ENCODE measurements at places on chromosomes 1 and 21.

DNA sequence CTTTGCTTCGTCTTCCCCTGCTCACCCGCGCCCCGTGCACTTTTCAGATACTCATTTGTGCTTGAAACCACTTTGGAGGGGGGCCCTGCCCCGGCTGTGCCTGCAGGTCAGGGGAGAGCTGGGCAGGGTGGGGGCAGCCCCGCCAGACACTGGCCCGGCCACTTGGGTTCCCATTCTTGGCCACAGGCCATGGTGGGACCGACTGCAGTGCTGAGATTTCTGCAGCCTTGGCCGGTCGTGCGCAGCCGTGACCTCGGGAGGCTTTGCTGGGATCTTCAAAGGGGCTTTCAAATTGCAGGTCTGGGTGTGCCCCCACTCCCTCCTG lies 54.5 kb upstream of the TTC34 start:
- no peaks in the 10 kb centered on the region for H3K27me3 ChIP-seq
- peaks cover 8% of the 10 kb centered on the region for H3K4me1 ChIP-seq
- DNase-seq, result peak; percentile 67
- no peak overlapping the region for H3K27ac ChIP-seq
- no peaks in the 10 kb centered on the region for H3K36me3 ChIP-seq

- H3K4me1 ChIP-seq, result peaks cover 34% of the 10 kb centered on the region
- no peak overlapping the region for H3K4me3 ChIP-seq
- no peaks in the 10 kb centered on the region for H3K27me3 ChIP-seq
- peak; percentile 40 for DNase-seq
- H3K27ac ChIP-seq, result peak overlapping the region; percentile 55
Observed at GRCh38 chr1:42266253-42267135, 68.5 kb downstream of the FOXJ3 start.

- no peaks in the 10 kb centered on the region for H3K27me3 ChIP-seq
- DNase-seq, result no peak
- no peak overlapping the region for H3K4me3 ChIP-seq
- no peaks in the 10 kb centered on the region for H3K4me1 ChIP-seq
- H3K27ac ChIP-seq, result no peak overlapping the region
Observed at GRCh38 chr1:68339505-68339904, 107.2 kb upstream of the WLS start.

GRCh38 chr1:248404024-248404423 lies 1.2 kb downstream of the OR2T1 start:
- no peak for DNase-seq
- H3K4me3 ChIP-seq, result no peak overlapping the region
- H3K4me1 ChIP-seq, result no peaks in the 10 kb centered on the region

DNA sequence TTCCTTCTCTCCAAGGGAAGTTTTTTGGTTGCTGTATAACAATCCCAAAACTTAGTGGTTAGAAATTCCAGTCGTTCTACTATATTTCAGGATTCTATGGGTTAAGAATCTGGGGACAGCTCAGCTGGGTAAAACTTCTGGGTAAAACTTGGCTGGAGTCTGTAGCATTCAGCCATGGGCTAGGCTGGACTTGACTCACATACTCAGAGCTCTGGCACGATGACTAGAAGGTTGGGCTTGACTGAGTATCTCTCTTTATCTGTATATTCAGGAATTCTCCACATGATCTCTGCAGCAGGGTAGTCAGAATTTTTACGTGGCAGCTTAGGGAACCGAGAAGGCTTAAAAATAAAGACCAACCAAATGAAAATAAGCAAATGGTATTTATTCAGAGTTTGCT lies 28.2 kb upstream of the HRNR start:
- H3K36me3 ChIP-seq, result no peaks in the 10 kb centered on the region
- H3K27me3 ChIP-seq, result no peaks in the 10 kb centered on the region
- peak; percentile 6 for DNase-seq
- H3K27ac ChIP-seq, result no peak overlapping the region
- no peaks in the 10 kb centered on the region for H3K4me1 ChIP-seq
- no peak overlapping the region for H3K4me3 ChIP-seq

DNA sequence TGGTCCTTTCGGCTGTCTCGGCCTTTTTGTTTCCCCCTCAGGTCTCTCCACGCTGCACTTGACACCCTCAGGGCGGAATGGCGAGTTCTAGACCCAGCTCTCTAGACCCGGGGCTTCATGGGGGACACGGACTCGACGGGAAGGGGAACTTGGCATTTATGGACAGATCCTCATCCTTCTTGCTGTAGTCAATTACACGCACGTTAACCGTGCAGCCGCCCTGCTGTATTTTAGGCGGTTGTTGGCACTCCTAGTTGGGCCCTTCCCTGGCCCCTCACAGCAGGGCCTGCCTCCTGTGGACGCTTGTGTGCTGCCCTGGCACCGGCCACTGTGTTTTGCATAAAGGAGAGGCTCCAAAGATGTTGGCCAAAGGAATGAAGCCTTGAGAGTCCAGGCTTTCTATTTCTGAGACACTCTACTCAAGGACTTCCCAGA lies 558 bp upstream of the BTG3 start:
- H3K4me1 ChIP-seq, result peaks cover 16% of the 10 kb centered on the region
- H3K27me3 ChIP-seq, result no peaks in the 10 kb centered on the region
- DNase-seq, result peak; percentile 77
- H3K36me3 ChIP-seq, result no peaks in the 10 kb centered on the region

DNA sequence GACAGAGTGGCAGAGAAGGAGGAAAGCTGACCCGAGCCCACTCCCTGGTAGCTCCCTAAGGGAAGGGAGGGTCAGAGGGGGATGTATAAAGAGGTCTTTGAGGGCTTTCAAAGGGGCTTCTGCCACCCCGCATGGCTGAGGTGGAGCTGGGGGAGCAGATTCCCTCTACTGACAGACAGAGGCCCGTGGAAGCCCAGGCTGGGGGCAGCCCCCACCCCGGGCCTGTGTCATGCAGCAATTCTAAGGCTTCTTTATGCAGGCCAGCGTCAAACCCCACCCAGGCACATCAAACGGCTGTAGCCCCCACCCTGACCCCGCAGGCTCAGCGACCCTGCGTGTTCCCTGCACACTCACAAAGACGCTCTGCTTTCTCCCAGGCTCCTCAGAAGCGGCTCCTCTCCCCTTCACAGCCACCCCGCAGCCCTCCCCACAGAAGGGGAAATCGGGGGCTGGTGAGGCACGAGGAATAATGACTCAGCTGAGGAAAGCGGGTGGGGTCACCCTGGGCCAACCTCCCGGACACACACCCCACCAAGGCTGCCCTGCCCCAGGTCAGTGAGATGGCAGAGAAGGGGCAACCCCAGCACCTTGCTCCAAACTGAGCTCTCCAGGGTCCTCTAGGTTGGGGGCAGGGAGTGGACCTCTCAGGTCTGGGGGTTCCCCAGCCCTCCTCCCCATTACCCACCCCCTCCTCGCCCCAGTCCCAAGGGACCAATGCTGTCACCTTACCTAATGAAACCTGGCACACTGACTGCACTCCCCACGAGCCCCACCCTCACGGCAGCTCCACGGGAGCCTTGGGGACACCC lies 10.8 kb downstream of the SLC45A3 start:
- no peak for DNase-seq
- no peaks in the 10 kb centered on the region for H3K36me3 ChIP-seq
- no peak overlapping the region for H3K4me3 ChIP-seq
- H3K4me1 ChIP-seq, result no peaks in the 10 kb centered on the region
- no peaks in the 10 kb centered on the region for H3K27me3 ChIP-seq
- no peak overlapping the region for H3K27ac ChIP-seq

DNA sequence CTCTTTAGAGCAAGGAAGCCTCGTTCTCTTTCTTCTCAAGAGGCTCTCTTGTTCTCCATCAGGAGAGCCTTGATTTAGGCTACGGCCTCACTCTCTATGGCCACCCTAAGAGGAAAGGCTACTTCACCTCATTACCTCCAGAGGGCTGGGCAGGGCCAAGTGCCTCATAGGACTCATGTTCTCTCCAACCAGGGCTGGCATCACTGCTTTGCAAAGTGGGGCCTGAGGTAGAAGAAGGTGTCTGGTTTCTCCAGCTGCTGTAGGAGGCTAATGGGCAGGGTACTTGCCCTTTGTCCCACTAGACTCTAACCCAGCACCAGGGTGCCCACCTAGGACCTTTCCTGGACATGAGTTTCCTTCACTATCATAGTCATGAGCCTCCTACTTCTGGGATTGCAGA lies 2.1 kb upstream of the ATXN7L2 start:
- no peak overlapping the region for H3K27ac ChIP-seq
- DNase-seq, result no peak
- no peaks in the 10 kb centered on the region for H3K27me3 ChIP-seq
- H3K4me1 ChIP-seq, result peaks cover 12% of the 10 kb centered on the region
- H3K36me3 ChIP-seq, result no peaks in the 10 kb centered on the region

DNA sequence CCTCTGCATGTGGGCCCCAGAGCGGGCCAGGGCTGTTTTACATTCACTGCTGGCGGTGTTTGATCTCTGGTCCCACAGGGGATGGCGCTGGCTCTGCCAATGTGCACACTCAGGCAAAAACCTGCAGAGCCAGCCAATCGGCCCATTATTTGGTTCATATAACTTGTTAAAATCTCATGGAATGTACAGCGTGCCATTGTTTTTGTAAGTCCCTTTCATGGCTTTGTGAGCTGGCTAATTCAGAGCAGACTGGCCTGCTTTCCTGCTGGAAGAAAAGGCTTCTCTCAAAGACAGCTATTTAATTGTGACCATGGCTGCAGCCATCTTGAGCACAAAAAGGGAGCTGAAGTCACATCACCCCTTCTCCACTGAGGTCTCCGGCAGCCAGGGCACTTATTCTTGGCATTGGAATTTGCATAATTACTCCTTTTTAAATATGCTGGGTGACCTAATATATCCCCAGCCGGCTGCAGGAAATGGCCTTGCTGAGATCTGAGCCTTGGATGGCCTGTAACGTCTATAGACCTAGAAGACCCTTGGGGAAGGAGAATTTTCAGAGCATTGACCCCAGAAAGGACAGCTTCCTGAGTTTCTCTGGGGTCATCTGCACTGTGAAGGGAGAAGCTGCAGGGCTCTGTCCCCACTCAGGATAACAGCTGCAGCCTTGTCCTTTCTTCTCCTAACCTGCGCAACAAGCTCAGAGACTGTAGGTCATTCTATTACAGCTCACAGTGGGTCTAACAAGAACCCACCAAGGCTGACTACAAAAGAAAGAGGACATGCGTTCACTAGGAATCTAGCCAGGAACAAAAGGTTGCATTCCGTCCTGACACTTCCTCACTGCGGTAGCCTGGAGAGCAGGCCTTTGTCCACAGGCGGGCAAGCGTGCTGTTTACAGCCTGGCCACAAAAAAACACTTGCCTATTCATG lies 45.8 kb downstream of the BCAR3 start:
- H3K27ac ChIP-seq, result peak overlapping the region; percentile 32
- no peak overlapping the region for H3K4me3 ChIP-seq
- peaks cover 23% of the 10 kb centered on the region for H3K4me1 ChIP-seq
